Cerebellum (tissue), 4 donors: ENCODE measurements at places on chromosomes 11 and 22. TPM values are rescaled to one million over a fixed set of nuclear protein-coding genes. Genes with fewer than 3 reads are reported as not detected.

The MUC6 gene
- under 0.01 TPM for total RNA-seq

DNA sequence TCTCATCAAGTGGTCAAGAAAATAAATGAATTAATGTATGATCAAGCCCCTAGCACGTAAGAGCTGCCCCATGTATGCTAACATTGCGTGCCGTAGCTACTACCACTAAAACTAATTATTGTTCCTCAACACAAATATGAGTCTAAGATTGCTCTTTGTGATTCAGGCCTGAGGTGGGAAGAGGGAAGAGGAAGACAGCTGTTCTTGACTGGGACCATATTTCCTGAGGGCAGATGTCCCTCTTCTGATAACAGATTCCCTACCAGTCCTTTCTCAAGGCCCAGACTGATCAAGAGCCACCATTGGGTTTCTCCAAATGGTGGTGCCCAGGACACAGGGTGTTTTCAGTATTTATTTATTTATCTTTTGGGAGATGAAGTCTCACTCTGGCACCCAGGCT, 87.2 kb upstream of the CADM1 start:
- DNase-seq, result no peak

GRCh38 chr11:74571062-74571399, 21.4 kb upstream of the POLD3 start:
- no peak for DNase-seq

- DNase-seq, result no peak
Observed at GRCh38 chr11:111183706-111184105, 61.8 kb upstream of the POU2AF2 start.

GRCh38 chr11:76591416-76591815, 79.1 kb downstream of the LRRC32 start:
- DNase-seq, result no peak

- peak; percentile 84 for DNase-seq
Observed at GRCh38 chr22:17411213-17411612, 42.0 kb downstream of the CECR2 start.

The OR2AG1 gene
- total RNA-seq, result not detected

The OR52I1 gene
- total RNA-seq, result not detected

The TRIM49 gene
- total RNA-seq, result not detected

DNA sequence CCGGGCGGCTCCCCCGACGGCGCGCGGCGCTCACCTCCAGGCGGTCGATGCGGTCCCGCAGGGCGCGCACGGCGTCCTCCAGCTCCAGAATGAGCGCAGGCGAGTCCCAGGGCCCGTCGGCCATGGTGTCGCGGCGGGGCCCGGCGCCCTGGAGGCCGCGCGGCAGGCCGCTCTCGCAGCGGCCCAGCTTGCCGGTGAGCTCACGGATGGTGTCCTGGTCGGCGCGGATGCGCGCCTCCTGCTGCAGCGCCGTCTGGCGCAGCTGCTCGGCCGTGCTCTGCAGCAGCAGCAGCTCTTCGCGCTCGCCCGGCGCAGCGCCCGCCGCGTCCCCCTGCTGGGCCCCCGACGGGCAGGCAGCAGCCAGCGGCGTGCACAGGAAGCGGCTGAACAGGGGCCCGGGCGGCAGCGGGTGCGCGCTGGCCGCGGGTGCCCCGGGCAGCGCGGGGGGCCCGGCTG, 599 bp downstream of the NPTXR start:
- no peak for DNase-seq

DNA sequence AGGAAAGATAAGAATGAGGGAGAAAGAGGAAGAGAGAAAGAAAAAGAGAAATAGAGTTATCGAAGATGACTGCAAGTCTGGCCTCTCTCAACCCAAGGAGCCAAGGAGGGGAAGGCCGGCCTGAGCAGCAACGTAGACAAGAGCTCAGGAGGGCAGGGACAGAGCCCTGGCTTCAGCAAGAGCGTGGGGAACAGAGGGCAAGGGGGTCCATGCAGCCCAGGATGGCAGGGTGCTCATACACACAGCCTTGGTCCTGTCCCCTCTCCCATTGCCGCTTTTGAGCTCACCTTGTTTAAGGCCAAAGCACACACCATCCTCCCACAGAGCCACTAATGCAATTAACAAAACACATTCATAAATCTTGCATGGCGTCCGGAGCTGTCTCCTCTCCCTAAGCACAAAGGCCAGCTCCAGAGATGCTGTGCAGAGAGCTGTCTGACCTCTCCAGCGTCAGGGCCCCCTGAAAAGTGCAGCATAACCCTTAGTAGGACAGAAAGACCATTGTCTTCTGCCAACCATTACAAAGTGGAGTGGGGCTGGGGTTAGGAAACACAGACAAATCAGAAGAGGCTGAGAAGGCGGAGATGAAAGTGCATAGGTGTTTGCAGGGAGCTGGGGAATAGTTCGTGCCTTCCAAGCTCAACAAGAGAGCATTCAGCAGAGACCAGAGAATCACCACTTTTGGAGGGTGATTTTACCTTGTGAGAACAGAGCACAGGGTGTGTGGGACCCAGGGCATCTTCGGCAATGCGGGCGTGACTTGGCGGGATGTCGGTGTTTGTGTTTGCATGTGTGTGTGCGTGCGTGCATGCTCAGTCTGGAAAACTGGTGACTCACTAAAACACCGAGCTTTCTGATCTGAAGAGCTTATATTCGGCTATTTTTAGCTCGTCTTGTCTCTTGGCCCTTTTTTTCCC, 28.2 kb upstream of the JAM3 start:
- no peak for DNase-seq

DNA sequence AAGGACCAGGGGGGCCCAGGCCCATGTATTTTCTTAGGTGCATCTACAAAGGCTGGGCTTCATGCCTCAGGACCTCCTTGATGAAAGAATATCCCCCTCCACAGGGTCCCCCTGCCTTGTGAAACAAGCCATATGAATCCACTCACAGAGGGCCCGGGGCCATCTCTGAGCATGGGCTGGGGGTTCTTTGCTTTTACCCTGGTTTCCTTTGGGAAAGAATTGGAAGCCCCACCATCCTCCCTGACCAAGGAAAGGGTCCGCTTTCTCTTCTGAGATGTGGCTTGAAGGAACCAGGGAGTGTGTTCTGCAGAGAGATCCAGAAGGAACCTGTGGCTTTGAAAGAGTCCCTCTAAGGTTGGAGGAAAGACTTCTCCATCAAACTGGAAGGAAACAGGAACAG, 9.2 kb upstream of the ANO1 start:
- DNase-seq, result no peak

GRCh38 chr11:45089251-45089650, 57.2 kb upstream of the PRDM11 start:
- peak; percentile 79 for DNase-seq

GRCh38 chr11:70471254-70471653, 72.9 kb downstream of the CTTN start:
- no peak for DNase-seq

DNA sequence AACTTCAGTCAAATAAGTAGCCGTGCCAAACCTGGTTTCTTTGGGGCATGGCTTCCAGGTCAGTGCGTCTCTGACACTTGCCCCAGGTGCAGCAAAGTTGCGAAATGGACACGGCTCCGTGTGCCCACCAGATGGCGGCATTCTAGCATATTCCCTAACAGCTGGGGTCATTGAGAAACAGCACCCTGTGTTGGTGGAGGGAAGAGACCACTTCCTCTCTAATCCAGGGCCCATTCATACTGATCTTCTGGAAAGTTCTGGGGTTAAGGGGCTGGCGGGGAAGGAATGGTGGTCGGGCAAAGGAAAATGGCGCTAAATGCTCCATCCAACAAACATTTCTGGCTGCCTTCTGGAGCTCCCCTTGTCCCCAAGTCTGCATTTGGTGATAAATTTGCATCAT, 141.2 kb upstream of the TIMP3 start:
- no peak for DNase-seq
